ENCODE measurements at places on chromosomes 6 and 20.

DNA sequence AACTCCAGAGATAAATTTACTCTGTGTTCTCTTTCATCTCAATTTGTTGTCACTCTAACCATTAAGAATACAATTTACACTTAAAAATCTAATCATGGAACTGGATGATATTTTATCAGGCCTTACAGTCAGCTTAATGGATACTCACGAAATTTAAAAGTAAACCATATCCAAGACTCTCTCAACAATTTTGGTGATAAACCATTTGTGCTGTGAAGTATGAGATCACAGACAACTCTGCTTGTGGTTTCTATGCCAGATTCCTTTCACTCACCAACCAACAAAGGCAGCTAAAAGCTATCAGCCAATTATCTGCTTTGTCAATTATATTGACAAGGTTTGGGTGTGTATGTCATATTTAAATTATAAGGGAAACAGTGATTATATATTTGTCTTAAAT lies 155.8 kb downstream of the TRDN start:
- DNase-seq, result no peak

DNA sequence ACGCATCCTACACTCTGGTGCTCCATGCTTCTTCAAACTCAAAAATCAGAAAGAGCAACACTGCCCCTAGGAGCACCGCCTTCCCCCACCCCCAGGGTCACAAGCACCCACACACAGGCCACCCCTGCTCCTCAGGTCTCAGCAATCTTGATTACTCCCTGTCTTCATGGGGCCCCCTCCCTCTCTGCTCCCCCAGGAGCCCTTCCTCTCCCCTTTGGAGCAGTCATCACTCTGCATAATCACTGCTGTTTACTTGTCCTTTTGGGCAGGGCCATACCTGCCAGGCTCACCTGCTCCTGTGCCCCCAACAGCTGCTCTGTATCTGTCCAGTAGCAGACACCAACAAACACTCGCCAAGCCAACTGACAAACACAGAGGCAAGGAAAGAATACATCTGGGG lies 7.6 kb upstream of the SYNDIG1 start:
- no peak for DNase-seq

GRCh38 chr20:22732751-22733150 lies 148.4 kb upstream of the FOXA2 start:
- DNase-seq, result no peak

- DNase-seq, result no peak
These were observed 831 bp downstream of the PMEPA1 start for GRCh38 chr20:57708694-57709673.

- no peak for DNase-seq
These were observed 101.1 kb downstream of the YTHDF1 start for GRCh38 chr20:63114693-63115311.

- no peak for DNase-seq
These were observed 118.4 kb downstream of the BTBD3 start for GRCh38 chr20:12036142-12036541.
